ENCODE measurements at places on chromosomes 6 and 20.

DNA sequence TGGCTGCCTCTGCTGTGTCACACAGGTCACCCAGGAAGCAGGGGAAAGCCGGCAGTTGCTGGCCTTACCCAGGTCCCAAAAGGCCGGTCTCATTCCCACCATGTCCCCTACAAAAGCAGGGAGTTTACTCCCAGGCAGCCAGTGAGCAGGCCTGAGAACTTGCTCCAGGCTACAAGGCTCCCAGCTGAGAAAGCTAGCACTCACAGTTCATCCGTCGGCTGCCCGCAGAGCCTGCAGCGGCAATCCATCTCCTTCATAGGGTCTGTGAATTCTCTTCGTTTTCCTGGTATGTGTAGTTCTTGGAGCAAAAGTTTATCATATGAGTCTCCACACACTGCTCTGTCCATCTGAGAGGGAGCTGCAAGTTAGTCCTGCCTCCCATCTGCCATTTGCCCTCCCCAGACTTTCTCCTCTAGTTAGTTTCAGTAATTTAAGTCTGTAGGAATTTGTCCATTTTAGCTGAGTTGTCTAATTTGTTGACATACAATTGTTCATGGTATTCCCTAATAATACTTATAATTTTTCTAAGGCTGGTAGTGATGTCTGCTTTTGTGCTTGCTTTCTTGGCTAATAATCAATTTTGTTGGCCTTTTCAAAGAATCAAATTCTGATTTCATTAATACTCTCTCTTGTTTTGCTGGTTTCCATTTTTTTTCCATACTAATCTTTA, 135.6 kb downstream of the MAP3K4 start:
- DNase-seq, result no peak

- DNase-seq, result no peak
Measured at GRCh38 chr20:14407336-14407735, 69.9 kb upstream of the FLRT3 start.

- DNase-seq, result no peak
Measured at GRCh38 chr20:48186915-48187314, 401.6 kb upstream of the SULF2 start.

- no peak for DNase-seq
Measured at GRCh38 chr20:37885042-37885441, 17.9 kb upstream of the VSTM2L start.

DNA sequence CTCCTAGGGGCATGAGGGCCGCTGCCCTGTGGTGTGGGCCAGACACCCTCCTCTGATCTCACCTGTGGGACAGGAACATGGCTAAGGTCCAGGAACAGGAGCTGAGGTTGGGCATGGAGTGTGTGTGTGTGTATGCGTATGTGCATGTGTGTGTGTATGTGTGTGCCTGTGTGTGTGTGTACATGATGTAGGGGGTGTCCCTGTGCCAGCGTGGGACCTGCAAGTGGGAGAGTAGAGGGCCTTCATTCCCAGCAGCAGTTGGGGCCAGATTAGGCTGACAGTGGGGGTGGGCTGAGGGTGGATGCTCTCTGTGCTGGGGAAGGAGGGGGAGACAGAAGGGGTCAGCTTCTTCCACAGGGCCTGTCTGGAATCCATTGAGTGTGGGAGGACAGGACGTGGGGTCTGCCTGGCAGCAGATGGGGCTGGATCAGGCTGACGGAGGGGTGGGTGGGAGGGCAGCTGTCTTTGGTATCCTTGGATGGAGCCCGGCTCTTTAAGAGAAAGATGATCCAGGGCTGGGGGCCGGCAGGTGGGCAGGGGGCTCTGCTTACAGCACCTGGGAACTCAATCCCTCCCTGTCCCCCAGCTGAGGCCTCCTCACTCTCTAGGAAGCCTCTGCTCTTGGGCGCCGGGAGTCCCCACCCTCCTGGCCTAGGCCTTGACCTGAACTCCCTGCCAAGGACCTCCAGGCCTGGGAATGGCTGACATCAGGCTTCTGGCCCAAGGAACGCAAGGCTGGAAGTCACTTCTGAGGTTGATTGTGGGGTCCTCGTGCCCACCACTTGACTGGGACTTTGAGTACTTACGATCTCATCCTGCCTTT, 44.0 kb downstream of the SPDEF start:
- no peak for DNase-seq

- DNase-seq, result no peak
Measured at GRCh38 chr6:127103482-127103881, 15.0 kb upstream of the RSPO3 start.

DNA sequence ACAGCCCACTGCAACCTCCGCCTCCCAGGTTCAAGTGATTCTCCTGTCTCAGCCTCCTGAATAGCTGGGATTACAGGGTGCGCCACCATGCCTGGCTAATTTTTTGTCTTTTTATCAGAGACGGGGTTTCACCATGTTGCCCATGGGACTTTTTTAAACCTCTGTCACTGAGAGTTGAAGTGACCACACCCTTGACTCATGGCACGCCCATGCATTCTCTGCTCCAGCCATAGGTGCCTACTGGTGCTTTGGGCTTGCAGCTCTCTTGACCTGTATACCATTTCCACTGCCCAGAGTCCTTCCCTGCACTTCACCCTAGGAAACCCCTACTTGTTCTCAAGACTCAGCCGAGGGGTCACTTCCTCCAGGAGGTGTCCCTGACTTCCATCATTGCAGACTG, 2.4 kb upstream of the SCRT2 start:
- no peak for DNase-seq

DNA sequence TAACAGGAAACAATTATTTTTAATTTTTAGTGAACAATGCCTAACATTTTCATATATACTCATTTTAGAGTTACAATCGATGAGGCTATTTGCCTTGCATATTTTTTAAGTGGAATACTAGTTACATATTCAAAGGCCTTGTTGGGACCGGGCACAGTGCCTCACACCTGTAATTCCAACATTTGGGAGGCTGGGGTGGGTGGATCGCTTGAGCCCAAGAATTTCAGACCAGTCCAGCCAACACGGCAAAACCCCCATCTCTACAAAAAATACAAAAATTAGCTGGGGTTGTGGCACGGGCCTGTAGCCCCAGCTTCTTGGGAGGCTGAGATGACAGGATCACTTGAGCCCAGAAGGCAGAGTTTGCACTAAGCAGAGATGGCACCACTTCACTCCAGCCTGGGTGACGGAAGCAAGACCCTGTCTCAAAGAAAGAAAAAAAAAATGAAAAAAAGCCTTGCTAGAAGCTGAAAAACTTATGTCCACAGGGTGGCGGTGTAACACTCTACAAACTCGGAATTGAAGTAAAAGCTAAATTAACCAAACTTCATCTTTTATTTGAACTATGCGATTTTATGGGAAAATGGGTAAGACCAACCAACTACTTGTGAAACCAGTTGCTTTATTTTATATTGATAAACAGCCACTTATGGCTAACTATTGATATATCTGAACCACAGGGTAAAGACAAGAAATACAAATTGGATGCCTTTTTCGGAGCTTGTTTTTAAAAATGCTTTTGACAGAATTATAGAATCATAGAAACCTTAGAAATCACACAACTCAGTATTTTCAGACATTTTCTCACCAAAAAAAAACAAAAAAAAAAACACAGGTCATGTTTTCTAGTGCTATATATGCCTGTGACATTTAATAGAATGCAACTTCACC, 24.1 kb upstream of the ROS1 start:
- peak; percentile 39 for DNase-seq

- no peak for DNase-seq
Measured at GRCh38 chr6:25927756-25928216, 2.7 kb downstream of the SLC17A2 start.

GRCh38 chr6:166485651-166486535, 100.6 kb downstream of the RAMACL start:
- DNase-seq, result no peak

GRCh38 chr6:142316791-142317368, 15.1 kb downstream of the ADGRG6 start:
- no peak for DNase-seq

DNA sequence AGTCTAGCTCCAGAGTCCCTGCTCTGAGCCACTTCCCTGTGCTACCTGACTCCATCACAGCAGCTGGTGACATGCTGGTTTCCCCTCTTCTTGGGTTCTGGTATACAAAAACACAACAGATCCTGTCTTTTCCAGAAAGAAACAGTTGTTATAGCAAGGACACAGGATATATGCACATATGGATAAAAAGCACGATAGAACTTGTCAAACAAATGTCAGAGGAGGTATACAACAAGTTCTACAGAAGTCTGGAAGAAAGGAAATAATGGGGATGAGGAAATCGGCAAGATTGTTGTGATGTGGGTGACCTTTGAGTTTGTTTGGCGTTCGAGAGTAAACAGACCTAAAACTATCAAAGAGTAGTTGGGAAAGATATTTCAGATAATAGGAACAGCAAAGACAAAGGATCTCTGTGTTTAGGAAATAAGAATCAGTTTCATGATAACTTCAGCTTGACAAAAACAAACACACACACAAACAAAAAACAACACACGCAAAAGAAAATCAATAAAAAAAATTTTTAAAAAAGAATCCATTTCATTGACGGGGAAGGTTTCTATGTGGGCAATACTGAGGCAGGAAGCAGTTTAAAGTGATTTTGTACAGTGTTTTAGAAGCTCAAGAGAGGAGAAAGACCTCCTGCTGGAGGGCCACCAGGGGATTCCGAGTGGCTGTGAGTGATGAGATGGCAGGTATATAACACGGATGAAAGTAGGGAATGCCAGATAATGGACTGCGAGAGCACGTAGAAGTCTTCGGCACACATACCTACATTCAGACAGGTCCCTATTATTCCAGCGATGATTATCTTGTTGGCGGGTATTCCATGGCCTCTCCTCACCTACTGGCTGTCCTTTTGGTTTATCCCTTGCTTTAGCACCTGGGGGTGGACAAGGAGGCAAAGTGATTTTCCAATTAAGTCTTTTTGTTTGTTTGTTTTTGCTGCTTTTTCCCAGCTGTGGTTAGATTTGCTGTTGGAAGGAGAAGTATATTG, 174.9 kb downstream of the HS3ST5 start:
- DNase-seq, result no peak

- DNase-seq, result no peak
Measured at GRCh38 chr6:20349225-20349624, 52.5 kb upstream of the E2F3 start.

GRCh38 chr20:18004384-18005031, 35.7 kb downstream of the MGME1 start:
- no peak for DNase-seq

GRCh38 chr20:37297066-37297736, 7.7 kb downstream of the MANBAL start:
- DNase-seq, result no peak

GRCh38 chr6:31737315-31737990, 1.1 kb upstream of the CLIC1 start:
- peak; percentile 25 for DNase-seq

- no peak for DNase-seq
Measured at GRCh38 chr6:14589175-14589574, 471.6 kb downstream of the CD83 start.

DNA sequence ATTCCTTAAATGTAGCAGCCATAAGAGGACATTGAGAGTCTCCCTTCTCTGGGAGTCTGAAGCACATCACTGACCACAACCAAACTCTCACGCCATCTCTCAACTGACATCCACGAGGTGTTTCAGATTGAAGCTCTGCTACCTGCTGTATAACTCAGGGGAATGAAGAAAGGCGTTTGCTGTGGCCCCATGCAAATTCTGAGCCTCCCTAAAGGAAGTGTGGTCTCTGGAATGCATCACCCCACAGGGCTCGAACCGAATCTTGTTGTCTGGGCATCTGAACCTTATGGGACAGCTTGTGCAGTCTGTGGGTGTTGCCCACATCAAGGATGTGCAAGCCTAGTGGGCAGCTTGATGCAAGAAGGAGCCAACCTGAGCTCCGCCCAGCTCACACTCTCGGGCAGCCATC, 10.9 kb downstream of the PMEPA1 start:
- DNase-seq, result no peak

- DNase-seq, result no peak
Measured at GRCh38 chr6:3766214-3766613, 14.7 kb upstream of the PXDC1 start.

GRCh38 chr6:162050579-162050978, 677.0 kb downstream of the PRKN start:
- no peak for DNase-seq

- no peak for DNase-seq
Measured at GRCh38 chr6:3088968-3089367, 20.7 kb downstream of the RIPK1 start.

DNA sequence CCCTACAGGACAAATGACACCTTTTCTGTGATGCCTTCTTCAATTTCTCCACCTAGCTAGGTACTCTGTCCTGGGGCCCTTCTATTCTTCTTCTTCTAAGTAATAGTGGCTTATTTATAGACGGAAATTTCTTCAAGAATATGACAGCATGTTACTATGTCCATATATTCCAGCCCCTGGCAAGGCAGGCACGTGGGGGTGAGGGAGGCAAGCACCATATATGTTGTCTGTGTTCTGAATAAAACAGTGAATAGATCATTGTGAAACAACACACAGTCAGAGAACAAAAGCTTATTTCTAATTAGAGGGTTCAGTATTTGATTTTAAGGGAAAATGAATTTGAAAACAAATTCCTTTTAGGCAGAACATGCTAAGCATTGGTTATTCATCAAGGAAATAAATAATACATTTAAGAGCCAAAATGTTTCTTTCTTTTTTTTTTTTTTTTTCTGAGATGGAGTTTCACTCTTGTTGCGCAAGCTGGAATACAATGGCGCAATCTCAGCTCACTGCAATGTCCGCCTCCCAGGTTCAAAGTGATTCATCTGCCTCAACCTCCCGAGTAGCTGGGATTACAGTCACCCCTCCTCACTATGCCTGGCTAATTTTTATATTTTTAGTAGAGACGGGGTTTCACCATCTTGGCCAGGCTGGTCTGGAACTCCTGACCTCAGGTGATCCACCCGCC, 6.2 kb downstream of the HEBP2 start:
- no peak for DNase-seq

DNA sequence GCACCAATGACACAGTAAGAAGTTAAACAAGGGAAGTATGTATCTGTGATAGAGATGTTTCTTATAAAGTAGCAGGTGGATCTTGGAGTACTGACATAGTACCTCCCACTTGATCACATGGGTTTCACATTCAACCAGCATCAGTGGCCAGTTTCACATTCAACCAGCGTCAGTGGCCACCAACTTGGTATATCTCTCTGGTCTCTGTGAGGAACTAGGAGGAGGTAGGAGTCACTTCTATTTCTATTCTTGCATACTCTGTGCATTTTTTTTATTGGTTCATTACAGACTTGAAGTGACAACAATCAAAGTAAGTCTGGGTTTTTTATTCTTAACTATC, 200.3 kb upstream of the SIM1 start:
- DNase-seq, result no peak

- no peak for DNase-seq
Measured at GRCh38 chr6:39831701-39832100, 39.5 kb downstream of the DAAM2 start.

DNA sequence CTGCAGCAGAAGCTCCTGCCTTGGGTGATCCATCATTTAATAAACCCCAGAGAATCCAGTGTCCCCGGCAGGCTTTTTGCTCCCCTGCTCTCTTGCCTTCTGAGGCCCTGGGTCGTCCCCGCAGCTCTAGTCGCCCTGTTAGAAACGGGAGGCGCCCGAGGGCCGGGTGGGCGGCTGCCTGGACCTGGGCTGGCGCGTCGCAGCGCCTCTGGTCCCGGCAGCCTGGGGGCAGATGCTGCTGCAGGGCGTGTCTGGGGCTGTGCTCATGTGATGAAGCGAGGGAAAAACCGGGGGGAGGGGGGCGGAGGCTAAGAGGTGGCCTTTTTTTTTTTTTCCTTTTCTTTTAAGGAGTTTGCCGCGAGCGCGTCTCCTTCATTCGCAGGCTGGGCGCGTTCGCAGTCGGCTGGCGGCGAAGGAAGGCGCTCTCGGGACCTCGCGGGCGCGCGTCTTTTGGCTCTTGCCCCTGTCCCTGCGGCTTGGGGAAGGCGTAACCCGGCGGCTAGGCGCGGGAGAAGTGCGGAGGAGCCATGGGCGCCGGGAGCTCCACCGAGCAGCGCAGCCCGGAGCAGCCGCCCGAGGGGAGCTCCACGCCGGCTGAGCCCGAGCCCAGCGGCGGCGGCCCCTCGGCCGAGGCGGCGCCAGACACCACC, 394 bp downstream of the AKAP12 start:
- peak; percentile 8 for DNase-seq

Measured in naive B cell (primary cell).